ENCODE measurements at places on chromosomes 1 and 21.
A peak's percentile ranks its signal among the peaks of the same experiment; 100 is the strongest.

DNA sequence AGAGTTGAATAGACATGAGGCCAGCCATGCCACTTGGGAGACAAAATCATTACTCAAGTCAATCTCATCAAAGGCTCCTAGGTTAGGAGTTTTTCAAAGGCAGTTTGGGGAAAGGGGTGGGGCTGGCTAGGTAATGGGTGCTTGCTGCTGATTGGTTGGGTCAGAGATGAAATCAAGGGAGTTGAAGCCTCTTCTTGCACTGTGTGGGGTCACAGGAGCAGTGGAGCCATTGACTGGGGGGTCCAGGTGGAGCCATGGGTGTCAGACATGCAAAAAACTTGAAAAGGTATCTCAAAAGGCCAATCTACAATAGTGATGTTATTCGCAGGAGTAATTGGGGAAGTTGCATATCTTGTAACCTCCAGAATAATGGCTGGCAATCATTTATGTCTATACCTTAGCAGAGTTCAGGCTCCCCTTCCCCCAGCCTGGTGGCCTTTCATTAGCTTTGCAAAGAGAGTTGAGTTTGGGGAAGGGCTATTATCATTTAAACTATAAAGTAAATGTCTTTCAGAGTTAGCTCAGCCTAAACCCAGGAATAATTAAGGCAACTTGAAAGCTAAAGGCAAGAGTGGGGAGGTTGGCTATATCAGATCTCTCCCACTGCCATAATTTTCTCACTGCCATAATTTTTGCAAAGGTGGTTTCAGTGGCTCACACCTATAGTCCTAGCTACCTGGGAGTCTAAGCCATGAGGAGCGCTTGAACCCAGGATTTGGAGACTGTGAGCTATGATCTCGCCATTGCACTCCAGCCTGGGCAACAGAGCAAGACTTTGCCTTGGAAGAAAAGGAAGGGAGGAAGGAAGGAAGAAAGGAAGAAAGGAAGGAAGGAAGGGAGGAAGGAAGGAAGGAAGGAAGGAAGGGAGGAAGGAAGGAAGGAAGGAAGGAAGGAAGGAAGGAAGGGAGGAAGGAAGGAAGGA lies 7.8 kb upstream of the PINK1 start:
- no peak for DNase-seq

DNA sequence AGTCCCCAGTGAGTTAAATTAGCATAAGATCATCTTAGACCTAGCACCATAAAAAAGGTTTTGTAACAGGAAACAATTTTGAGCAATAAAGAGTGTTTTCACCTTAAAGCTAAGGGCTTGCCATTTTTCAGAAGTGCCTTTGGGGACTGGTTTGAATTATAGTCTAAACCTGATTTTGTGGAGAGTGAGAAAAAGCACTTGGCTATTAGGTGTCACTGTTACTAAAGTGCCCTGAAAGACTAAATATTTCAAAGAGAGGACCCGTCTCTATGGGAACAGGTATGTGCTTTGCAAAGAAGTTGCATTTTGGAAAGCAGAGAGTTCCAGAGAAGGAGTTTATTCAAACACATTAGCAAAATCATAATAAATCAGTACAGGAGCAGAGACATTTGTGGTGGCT lies 9.1 kb downstream of the NTNG1 start:
- DNase-seq = no peak

- peak; percentile 7 for DNase-seq
These were observed 34.2 kb downstream of the TNFRSF8 start for GRCh38 chr1:12097321-12097720.

- DNase-seq = no peak
These were observed 7.9 kb downstream of the KLHDC8A start for GRCh38 chr1:205348554-205349487.

- DNase-seq = no peak
These were observed 106.4 kb downstream of the RGL1 start for GRCh38 chr1:183911285-183911684.

DNA sequence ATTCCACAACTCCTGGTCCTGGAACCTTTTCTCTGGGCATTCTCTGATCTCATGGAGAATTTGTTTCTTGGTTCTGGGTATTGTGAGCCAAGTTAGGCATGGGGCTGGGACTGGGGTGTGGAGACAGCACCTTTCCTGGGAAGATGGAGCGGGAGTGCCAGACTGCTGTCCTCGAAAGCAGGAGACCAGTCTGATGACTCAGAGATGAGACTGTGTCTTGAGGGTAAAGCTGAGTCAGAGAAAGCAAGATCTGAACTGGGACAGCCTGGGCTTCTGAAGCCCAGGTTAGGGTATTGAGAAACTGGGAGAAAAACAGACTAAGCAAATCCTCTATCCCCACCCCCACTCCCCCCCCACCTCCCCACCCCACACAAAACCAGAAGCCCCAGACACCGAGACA lies 2.2 kb upstream of the KANK4 start:
- peak; percentile 80 for DNase-seq

GRCh38 chr1:221701570-221702186 lies 40.2 kb downstream of the DUSP10 start:
- DNase-seq = no peak

DNA sequence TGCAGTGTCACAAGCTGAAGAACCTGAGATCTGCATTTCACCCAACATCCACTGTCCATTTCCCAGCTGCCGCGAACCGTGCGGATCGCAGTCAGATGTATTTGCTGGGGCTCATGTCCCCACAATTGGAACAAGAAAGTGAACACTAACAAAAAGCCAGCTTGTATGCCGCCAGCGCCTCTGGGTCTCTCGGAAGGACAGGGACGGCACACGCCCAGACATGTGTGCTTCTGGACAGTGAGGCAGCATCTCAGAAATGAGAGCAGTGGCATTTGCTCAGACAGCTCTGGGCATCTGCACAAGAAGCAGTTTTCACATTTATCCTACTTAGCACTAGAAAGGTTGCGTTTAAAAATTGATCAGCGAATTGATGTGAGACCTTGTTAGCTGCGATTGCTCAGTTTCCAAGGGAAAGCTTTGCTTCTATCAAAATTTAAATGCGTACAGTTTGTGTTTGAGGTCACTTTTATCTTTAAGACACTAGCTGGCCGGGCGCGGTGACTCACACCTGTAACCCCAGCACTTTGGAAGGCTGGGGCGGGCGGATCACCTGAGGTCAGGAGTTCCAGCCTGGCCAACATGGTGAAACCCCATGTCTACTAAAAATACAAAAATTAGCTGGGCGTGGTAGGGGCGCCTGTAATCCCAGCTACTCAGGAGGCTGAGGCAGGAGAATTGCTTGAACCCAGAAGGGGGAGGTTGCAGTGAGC lies 28.7 kb downstream of the KCNAB2 start:
- no peak for DNase-seq

DNA sequence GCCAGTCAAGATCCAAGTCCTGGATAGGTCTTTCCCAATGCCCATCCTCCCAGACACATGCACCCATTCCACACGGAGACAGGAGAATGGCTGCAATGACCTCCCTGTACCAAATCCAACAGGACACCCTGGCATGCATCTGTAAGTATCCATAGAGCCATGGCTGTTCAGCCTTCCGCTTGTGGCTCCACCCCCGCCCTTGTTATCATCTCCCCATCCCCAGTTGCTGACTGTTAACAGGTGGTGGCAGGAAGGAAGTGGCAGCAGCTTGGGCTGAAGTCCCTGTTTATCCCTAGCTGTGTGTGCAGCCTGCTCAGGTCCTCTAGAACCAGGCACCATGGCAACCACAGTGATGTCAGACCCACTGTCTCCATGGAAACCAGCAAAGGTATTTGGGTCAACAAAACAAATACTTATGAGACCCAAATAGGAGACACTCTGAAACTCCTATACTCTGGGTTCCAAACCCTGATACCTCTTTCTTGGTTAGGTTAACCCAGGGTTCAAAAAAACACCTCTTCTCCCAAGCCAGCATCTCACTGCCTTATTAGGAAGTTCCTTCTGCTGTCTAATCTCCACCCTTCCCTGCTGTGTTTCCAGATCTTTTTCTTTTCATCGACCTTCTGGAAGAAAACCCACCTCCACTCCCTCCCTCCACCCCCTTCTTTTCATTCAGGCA lies 721 bp downstream of the PBXIP1 start:
- DNase-seq = peak; percentile 86

DNA sequence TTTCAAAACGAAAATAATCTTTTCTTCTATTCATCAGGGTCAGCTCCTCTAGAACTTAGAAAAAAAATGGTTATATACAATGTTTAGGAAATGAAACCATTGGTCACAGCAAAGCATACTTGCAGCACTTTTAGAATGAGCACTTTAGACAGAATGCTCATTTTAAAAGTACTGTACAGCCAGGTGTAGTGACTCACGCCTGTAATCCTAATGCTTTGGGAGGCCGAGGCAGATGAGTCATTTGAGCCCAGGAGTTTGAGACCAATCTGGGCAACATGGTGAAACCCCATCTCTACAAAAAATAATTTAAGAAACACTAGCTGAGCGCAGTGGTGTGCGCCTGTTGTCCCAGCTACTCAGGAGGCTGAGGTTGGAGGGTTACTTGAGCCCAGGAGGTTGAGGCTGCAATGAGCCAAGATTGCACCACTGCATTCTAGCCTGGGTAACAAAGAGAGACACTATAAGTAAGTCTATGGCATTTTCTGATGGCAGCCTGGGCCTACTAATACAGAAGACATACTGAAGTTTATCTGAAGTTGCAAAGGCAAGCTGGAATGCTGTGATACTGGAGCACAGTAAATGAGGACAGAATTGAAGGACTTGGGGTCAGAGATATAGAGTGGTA lies 48.9 kb upstream of the ZNF326 start:
- peak; percentile 35 for DNase-seq

- DNase-seq = no peak
These were observed 4.8 kb downstream of the ACP6 start for GRCh38 chr1:147665521-147665920.

DNA sequence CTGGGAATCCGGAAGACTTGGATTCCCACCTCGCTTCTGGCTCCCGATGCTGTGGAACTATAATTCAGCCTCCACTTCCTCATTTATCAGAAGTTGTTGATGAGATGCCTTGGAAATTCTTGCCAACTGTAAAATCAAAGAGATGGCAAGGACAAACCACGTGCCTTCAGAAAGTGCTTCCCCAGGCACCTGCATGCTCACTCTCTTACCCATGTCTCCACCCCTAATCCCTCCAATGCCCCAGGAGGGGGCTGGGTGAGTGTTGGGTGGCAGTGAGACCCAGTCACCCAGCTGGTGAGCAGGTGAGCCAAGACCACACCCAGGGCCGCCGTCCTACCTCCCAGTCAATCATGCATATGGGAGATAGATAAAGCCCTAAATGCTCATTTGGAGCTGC lies 160.8 kb downstream of the PSMG1 start:
- DNase-seq = no peak

DNA sequence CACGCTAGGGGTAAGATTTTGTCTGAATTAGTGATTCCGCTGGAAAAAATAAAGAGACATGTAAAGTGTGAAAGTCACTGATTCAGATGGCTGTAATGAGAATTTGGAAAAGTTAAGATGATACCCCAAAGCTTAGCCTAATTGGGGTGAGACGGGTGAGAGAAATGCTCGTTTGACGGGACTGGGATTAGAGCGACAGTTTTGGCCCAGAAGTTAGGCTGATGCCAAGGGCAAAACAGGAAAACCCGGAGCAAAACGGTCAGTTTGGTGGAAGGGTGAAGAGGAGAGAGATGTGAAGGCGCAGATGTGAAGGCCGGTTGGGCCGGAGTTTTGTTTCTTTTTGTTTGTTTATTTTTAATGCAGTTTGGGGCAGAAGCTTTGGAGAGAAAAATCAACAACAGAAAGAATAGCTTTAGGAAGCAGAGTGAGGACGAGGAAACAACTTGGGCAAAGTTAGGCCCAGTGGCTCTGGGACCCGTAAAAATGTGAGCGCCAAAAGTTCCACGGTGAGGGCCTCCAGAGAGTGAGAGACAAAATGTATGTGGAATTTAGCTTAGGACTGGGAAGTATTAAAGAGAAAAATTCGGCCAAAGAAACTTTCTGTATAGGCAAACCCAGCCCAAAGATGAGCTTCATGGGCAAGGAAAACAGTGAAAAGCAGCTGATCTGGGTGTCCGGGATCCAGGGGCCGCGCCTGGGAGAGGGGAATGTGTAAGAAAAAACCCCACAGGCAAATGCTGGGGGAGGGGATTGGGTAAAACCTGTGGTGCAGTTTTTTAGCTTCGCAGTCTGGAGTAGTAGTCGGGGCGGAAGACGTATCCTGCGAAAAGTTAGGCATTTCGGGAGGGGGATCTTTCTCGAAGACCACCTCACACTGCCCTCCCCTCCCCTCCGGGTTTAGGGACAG lies 1.2 kb downstream of the DMRTA2 start:
- DNase-seq = no peak

DNA sequence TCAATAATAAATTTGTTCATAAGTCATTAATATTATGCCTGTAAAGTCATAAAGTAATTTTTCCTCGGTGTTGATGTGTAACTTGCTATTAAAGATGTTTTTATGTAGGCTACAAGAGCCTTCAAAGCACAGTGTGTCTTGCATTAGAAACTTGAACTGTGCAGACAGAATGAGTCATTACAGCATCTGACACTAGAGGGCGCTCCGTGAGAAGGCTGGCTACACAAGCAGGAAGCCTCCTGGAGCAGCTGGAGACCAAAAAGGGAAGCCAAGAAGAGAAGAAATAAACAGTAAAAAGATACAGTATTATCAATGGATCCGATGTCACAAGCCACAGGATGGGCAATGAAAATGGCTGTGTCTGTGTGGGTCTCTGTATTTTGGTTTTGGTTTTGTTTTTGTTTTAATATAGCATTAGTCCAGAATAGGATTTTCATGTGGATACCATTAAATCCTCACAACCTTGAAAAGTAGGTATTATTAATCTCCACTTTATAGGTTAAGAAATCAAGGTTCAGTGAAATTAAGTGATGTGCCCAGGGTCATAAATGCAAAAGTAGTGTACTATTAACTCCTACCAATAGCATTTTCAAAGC lies 16.1 kb upstream of the LRRC8D start:
- DNase-seq = peak; percentile 79

DNA sequence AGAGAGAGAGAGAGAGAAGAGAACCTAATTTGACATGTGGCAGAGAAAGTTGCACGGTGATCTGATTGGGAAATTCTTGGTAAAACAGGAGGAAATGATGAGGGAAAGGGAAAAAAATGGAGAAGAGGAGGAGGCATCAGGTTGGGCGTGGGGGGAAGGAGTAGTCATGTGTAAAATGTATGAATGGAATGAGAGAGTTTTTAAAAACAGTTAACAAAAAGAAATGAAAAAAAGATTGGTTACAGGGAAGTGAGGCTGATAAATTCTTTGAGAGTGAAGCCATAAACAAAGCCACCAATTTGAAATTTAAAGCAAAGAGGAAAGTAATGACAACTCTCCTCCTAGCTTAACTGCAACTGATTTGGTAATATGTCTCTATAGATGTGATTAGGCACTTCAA lies 409.2 kb downstream of the USH2A start:
- no peak for DNase-seq

DNA sequence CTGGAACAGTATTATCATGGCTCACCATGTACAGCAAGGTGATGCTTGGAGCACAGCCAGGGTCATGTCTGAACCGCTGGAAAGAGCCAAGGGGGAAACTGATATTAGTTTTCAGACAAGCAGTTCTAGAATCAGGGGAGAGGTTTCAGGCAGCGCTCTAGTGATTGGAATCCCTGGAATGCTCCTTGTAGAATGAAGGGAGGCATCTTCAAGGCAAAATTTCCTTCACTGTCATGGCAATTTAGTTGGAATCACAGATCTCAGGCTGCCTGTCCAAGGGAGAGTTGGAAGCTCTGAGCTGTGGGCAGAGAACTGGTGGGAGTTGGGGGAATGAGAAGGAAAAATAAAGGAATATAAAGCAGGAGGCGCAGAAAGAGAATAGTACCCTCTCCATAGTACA lies 737.1 kb downstream of the PTPRU start:
- DNase-seq = no peak

GRCh38 chr1:53826367-53826766 lies 11.7 kb downstream of the NDC1 start:
- DNase-seq = peak; percentile 24

GRCh38 chr1:60359431-60359830 lies 285.9 kb upstream of the C1orf87 start:
- no peak for DNase-seq

All from HFFc6 (cell line).